ENCODE measurements at places on chromosomes 1 and 21. TPM values are rescaled to one million over a fixed set of nuclear protein-coding genes. Genes with fewer than 3 reads are reported as not detected.
A peak's percentile ranks its signal among the peaks of the same experiment; 100 is the strongest.

Gene FAM229A
- total RNA-seq = 2.7 TPM

DNA sequence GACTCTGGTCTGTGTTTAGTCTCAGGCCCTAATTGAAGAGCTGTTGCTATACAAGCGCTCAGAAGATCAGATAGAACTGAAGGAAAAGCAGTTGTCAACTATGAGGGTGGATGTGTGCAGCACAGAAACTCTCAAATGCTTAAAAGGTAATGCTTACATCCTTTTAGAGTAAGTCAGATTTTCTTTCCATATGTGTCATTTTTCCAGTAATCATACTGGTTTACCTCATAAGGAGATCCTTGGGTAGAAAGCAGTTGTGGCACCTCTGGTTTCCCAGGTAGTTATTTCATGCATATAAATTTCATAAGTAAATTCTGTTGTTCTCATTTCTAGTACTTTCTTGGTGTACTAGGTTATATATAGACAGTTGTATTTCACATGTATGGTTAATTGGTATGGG, 43.0 kb upstream of the TARS2 start:
- no peak for DNase-seq

Gene SH2D1B
- not detected for total RNA-seq

DNA sequence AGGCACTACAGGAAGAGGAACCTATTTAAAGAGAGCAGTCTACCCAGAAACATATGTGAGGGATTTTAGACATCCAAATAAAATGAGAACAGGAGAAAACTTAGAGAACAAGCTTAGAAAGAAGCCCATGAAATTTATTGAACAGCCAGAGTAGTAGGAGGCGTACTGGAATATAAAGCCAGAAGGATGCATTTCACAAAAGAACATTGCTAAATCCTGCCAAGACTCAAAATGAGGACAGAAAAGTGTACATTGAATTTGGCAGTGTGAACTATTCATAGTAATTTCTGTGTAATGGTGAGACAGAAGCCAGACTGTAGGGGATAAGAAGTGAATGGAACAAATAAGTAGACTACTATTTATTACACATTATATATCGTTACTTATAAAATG, 22.5 kb downstream of the CEPT1 start:
- DNase-seq = no peak

Gene NCAM2
- total RNA-seq = not detected

GRCh38 chr1:51189421-51190073, 46.5 kb upstream of the RNF11 start:
- peak; percentile 14 for DNase-seq

- no peak for DNase-seq
Observed at GRCh38 chr1:19640363-19641316, 3.5 kb upstream of the NBL1 start.

Gene MAGI3
- 2.5 TPM for total RNA-seq

- DNase-seq = no peak
Observed at GRCh38 chr1:116997066-116997465, 4.5 kb upstream of the CD101 start.

Gene HJV
- not detected for total RNA-seq

Gene ADARB1
- 30.9 TPM for total RNA-seq

- DNase-seq = no peak
Observed at GRCh38 chr1:28437924-28438699, 67.7 kb upstream of the RCC1 start.

DNA sequence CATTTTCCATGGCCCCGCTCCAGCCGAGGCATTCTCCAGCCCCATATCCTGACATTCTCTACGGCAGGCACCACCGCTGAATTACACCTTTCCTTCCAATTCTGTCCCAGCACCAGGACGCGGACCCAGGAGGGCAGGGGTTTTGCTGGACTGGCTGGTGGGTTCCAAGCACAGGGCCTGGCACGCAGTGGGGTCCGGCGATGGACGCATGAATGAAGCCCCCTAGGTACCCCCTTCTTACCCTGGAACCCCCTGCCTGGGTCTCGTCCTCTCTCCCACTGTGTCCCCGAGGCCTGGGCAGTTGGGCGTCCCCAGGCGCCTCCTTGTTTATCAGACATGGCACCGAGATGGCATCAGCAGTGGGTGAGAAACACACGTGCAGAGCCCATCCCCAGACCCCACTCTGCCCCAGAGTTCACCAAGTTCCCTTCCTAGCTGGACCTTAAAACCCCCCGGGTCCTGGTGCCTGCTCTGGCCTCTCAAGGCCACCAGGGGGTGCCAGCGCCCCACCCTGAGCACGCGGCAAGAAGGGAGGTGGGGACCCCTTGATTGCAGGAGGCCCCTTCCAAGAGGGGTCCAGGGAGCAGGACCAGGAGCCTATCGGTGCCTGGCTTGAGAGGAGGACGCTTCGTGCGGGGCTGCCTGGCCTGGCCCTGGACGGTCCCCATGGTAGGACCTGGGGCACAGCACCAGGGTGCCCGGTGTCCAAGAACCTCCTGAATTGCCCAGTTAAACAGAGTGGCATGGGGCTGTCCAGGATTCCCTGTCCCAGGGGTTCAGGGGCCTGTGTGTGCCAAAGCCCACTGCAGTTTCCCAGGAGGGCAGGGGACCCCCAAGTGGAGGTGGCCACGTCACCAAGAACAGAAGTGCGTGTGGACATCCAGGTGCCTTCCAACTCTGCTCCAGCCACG, 46.1 kb downstream of the MEGF6 start:
- peak; percentile 35 for DNase-seq

- DNase-seq = no peak
Observed at GRCh38 chr1:2460996-2461751, 14.9 kb upstream of the PLCH2 start.
